ENCODE measurements at places on chromosomes 5 and 9.

DNA sequence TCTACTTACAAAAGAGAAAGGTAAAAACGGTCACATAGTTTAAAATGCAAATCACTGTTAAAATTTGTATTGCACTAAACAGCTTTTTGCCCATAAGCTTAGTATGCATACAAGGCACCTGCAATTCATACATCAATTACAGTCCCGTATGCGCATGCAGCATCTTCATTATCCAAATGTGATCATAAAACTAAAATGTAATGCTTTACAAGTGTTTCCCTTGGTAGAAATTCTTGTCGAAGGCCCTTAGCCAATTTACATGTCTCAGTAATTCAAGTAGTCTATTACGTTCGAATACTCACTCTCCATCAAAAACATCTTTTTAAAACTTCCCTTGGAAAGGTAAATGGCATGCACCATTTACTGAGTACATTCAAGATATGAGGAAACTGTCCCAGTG is 32.6 kb downstream of the TRPM6 start:
- DNase-seq, result no peak

- no peak for DNase-seq
Measured at GRCh38 chr9:88425538-88425950, 37.3 kb downstream of the SPIN1 start.

GRCh38 chr9:92341578-92341977 is 15.8 kb downstream of the CENPP start:
- DNase-seq, result no peak

DNA sequence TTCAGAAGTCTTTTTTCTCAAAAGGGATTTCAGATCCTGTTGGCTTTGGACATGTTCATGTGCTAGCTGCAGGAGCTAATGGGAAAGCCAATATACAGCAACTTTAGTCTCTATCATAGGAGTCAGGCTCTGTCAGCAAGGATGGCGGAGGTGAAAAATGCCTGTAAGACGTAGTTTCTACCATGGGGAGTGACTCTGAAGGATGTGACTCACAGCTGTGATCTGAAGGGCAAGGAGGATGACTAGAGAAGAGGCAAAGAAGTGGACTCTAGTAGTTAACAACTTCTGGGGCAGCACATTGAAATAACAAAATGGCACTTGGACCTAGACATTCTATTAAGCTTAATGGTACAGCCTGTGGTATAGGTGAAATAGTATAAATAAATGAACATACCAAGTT is 3.1 kb upstream of the NDUFS4 start:
- no peak for DNase-seq

DNA sequence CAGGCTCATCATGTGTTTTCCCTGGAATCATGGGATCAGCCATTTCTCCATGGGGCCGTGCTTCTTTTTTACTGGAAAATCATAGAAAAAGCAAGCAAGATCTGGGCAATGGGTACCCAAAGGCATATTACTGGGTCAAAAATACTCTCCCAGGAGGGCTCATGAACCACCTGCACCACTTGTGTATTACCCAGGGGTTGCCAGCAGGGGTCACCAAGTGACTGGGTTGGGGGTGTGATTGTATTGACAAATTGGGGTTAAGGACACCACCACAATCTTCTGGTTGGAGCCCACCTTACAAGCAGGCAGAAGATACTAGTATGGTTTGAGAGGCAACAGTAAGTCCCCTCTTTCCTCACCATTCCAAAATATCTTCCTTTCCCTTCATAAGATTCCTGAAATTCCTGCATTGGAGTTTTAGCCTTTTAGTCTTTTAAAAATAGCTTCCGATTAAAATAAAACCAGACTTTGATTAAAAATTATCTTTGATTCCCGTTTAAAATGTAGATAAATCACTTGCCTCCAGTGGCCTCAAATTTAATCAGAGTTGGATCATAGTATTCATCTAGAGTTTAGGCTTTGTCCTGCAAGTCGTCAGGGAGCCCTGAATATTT is 603.3 kb downstream of the KIF4B start:
- peak; percentile 28 for DNase-seq

- no peak for DNase-seq
Measured at GRCh38 chr9:114051706-114052105, 26.4 kb downstream of the AMBP start.

DNA sequence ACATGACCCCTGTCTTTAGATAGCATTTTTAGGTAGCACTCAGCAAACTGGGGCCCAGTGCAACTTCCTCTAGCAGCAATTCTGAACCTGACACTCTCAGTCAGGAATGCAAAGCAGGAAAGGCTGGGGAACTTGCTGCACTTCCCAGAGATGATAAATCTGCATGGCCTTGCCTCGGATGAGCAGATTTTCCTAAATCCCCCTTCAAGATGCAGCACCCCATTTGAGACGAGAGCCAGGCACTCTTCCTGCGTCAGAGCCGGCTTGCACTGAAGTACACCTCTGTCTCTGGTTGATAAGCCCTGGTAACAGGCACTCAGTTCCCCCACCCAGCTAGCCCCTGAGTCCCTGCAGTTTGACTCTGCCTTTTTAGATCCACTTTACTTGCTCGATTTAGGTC is 296.7 kb upstream of the PANK3 start:
- DNase-seq, result no peak
